ENCODE measurements at places on chromosomes 2 and 18.

GRCh38 chr2:182101263-182101662 is 115.6 kb downstream of the PPP1R1C start:
- no peak for DNase-seq

DNA sequence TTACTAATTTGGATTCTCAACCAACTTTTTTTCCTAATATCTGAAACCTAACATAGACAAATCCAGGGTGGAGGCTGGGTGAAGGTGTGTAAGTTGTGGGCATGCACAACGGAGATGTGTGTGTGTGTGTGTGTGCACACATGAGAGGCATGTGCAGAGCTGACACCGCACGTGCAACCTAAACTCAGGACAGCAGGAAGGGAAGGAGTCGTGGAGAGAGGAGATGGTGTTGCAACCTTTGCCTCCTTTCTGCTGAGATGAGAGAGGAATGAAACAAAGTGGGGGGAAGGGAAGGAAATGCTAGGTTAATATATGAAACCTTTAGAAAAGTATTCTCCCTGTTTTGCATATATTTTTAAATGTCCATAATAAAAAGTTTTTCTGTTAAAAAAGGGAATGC is 64.7 kb downstream of the KCTD1 start:
- DNase-seq, result no peak

- no peak for DNase-seq
Measured at GRCh38 chr18:58947136-58947732, 82.6 kb downstream of the ZNF532 start.

DNA sequence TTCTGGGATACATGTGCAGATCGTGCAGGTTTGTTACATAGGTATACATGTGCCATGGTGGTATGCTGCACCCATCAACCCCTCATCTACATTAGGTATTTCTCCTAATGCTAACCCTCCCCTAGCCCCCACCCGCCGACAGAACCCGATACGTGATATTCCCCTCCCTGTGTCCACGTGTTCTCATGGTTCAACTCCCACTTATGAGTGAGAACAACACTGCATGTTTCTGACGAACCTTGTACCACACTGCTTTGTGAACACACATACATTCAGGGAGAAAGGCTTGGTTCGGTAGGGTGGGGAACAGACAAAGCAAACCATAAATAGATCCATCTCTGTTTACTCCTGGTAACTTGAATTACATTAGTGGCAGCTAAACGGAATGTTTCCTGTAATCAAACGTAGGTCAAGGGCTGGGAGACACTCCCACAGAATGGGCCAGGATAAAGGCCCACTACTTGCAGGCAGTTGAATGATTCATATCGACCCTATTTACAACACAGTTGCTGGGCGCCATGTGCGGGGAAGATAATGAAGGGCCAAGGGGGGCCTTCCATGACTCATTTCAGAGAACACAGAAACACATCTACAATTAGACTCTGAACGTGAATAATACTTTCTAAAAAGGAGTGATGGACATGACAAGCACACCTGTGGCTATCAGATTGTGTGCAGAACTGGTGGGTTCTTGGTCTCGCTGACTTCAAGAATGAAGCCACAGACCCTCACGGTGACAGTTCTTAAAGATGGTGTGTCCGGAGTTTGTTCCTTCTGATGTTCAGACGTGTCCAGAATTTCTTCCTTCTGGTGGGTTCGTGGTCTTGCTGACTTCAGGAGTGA is 56.8 kb upstream of the KIDINS220 start:
- no peak for DNase-seq

DNA sequence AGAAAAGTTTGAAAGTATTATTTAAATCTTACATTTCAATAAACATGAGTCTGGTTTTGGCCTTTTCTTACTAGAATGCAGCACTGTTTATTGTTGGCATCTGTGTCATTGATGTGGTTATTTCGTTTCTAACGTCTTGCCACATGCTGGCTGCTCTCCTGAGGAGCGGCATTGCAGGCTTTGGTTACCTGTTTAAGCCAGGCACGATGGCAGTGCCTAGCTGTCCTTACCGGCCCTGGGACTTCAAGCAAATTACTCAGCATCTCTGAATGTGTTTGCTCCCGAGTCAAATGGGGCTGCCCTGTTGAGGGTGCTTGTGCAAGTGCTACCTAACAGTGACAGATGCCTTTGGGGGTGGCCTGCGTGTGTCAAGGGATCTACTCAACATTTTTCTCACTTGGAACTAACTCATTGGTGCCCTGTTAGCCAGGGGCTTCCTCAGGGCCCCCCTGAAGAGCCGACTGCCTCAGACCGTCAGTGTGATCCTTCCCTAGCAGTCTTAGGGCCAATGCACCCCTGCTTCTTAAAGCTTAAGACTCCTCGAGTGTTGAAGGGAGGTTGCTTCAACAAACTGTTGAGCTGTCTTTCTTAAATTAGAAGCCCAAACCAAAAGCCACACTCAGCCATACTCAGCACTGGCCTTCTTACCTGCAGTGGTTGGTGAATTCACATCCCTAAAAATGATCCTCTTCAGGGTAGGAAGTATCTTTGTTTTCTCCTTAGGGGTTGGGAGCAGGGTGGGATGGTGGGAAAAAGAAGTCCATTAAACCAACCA is 151.5 kb downstream of the NCK2 start:
- no peak for DNase-seq

DNA sequence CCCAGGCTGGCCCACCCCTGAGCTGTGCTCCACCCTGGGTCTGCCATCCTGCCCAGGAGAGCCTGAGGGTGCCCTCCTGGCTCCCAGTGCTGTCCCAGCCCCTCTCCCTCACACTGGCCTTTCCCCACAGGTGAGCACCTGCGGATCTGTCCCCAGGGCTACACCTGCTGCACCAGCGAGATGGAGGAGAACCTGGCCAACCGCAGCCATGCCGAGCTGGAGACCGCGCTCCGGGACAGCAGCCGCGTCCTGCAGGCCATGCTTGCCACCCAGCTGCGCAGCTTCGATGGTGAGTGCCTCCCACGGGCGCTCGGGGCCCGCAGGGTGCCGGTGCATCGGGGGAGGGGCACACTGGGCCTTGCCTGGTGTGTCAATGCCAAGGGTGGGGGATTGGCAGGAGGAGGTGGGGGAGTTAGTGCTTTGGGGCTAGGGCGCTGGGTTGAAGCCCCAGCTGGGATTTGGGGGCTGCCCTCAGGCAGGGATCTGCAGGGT is 23.5 kb downstream of the GPC1 start:
- no peak for DNase-seq

- DNase-seq, result no peak
Measured at GRCh38 chr2:136452528-136452927, 312.8 kb upstream of the THSD7B start.

DNA sequence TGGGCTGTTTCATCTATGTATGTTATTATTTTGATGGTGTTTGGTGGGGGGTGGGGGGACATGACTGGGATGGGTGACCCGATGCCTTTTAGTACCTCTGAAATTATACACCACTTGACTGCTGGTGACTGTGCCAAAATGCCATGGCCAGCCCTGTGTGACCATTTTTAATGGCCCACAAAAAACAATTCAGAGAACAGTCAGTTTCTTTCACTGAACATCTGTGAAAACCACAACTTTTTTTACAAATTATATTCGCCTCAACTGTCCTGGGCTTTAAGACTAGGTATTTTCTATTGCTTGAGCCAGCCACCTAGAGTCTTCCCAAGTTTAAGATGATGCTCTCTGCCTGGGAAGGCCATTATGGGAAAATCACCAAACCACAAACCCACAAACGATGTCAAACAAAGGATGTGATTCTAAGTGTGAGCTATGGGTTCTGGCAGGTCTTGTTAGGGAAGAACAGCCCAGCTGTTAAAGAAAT is 33.9 kb downstream of the FN1 start:
- no peak for DNase-seq

DNA sequence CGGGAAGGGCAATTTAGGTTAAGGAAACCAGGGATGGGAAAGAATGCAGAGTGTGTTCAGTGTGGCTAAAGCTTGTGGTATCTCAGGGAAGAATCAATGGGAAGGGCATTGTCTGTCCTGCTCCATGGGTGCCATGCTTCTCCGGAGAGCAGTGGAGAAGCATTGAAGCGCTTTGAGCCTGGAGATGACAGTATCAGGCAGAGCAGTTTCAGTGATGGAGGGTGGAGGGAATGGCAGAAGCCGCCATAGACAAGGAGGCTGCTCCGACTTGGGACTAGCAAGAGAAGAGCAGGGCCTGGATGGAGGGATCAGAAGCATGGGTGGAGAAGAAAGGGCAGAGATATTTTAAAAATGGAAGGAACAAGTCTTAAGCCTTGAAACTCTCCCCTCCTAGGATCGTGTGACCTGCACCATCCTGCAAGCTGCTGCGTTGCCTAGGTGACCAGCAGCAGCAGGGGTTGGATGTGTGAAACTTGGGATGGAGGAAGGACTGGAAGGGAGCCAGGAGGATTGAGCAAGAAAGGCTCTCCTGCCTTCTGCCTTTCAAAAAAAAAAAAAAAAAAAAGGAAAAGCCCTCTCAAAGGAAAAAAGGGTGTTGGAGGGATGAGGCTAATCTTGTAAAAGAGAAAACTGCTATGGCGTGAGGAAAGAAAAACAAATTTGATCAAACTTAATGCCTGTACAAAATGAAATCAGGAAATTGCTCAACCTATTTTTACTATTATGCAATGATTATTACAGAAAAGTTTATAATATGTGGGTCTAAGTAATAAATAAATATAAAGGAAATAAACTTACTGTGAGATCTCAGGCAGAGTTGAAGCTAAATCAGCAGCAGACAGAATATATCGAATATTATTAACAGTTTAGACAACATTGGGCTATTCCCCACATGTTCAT is 493.8 kb upstream of the NRP2 start:
- DNase-seq, result no peak

DNA sequence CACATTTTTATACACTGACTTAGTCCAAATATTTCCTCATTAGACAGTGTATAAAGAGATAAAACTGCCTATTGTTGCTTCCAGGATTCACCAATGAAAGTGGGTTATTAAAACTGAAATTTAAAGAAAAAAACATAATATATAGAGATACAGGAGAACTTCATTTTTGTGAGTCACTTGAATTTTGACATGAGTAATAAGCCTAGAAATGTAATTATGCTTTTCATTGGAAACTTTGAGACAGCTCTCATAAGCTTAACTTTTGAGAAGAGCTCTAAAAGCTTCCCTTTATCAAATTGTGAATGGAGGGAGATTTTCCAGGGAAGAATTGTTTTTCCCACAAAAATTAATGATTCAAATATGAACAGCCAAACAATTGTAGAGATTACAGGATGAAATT is 14.1 kb downstream of the DYNC2LI1 start:
- DNase-seq, result no peak

DNA sequence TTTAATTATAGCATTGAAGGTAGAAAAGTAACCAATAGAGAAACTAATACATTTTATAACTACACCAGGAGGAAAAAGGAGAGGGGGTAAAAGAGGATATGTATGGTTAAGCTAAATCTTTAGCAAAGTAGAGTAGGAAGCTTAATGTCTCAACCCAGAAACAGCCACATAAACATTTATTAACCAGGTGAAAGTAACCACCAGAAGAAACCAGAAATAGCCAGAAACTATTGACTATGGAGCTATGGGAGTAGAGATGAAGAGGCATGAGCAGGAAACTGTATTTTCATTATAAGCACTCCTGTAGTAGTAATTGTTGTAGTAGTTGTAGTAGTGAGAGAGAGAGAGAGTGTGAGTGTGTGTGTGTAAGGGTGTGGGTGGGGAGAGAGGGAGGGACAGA is 617.5 kb upstream of the CHAC2 start:
- DNase-seq, result no peak

DNA sequence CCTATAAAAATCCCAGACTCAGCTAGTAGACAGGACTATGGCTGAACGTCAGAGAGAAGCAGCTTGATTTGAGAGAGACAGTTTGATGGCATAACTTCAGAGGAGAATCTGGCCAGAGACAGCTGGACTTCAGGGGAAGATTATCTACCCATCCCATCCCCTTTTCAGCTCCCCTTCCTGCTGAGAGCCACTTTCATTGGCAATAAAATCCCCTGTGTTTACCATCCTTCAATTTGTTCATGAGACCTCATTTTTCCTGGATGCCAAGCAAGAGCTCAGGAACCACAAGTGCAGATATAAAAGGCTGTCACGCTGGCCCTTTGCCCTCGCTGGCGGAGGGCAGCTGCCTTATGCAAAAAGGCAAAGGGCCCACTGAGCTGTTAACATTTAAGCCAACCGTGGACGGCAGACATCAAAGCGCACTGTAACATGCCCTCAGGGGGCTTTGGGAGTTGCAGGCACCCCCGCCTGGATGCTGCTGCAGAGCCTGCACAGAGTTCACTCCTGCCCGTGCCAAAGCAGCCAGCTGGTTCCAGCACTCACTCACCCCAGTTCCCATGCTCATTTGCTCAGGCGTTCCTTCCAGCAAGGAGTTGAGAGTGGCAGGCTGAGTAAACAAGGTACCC is 164.3 kb upstream of the PGAP1 start:
- DNase-seq, result no peak

All from stimulated activated CD8-positive, alpha-beta memory T cell treated with anti-CD3 and anti-CD28 coated beads, Interleukin-15, amount 100 ng/mL, for 1 hour (primary cell).